ENCODE measurements at places on chromosomes 13 and 19.

GRCh38 chr13:60679131-60679530, 282.1 kb downstream of the TDRD3 start:
- DNase-seq, result no peak

GRCh38 chr19:17235300-17235970, 9.4 kb downstream of the OCEL1 start:
- DNase-seq, result no peak

DNA sequence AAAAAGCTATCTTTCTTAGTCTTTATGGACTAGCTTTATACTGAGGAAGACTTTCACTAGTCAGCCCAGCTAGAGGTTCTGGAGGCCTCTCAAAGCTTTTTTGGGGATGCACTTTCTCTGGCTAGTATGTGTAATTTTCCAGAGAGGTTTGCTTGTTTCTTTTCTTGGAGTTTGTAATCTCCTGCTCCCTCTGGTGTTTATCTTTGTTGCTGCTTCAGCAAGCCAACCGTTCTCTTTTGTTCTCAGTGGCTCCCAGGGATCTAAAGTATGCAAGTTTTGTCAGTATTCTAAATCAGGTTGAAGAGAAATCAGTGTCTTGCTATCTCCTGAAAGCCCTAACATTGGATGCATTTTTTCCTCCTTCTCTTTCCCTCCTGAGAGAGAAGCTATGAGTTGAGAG, 121.1 kb upstream of the MYO16 start:
- DNase-seq, result no peak

GRCh38 chr19:18319591-18320135, 3.2 kb downstream of the LSM4 start:
- no peak for DNase-seq

DNA sequence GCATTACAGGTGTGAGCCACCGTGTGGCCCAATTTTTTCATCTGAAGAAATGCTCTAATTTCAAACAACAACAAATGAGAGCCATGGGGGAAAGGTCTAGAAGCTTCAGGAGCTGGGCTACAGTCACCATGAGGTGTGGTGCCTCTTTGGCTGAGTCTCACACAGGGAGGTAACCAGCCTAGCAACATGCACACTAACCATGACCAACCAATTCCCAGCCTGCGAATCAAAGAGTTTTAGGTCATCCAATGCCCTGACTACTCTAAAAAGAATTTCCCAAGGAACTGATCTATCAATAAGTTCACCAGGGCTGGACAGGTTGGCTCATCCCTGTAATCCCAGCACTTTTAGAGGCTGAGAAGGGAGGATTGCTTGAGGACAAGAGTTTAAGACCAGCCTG, 29.9 kb downstream of the PBX4 start:
- DNase-seq, result no peak

DNA sequence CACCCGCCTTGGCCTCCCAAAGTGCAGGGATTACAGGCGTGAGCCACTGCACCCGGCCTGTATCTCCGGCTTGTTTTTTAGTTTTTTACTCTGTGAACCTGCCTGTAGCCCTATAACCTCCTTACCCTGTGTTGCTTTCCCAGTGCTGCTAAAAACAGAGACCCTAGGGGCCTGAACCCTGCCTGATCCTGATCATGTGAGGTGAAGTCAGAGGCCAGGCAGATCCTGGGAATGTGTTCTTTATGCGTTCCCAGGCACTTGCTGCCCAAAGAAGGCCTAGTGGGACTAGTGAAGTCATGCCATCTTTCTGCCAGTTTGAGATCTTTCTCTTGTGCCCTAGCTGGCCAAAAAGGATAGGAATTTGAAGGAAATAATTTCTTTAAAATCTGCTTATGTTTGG, 4.6 kb downstream of the UBA2 start:
- no peak for DNase-seq

- no peak for DNase-seq
Observed at GRCh38 chr19:18588611-18589379, at the start of gene REX1BD. Gene REX1BD (plus strand): TSS chr19:18588798. CDS start chr19:18588802, 4 bp downstream.

GRCh38 chr19:1856345-1856697, 7.1 kb downstream of the KLF16 start:
- no peak for DNase-seq

GRCh38 chr13:46173656-46174055, 8.3 kb downstream of the LCP1 start:
- no peak for DNase-seq

DNA sequence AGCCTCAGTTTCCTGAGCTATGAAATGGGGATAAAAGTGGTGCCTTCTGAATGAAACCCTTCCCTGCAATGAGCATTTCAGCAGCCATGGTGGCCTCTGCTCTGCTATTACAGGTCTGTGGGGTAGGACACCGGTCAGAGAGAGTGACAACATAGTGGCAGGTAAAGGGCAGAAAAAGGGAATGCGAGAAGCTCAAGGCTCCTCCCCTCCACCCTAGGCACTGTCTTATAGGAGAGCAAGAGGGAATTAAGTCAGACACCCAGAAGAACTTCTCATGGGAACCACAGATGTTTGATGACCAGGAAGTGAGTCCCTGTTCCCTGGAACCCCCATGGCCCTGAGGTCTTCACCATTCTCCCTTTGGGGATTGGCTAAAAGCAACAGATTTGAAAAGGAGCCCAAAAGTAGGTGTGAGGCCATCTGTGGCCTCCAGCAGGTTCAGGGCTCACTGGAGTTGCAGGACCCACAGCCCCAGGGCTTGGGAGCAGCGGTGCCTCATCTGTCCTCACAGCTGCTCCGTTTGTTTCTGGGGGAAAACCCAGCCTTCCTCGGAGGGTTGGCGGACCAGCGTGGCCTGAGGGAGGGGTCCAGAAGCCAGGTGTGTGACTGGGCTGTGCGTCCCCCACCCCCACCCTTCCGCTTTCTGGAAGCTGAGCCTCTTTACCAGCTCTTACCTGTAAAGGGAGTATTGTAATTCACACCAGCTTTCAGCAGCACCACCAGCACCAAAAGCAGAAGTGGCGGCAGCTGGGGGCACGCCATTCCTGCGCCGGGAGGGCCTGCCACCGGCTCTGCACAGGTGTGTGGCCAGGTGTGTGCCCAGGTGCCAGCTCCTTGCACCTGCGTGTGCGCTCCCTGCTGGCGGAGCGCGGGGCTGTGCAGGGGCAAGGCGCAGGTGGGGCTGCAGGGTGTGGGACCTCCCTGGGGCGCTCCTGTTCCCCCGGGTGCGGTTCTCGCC, 19.4 kb downstream of the IQCN start:
- DNase-seq, result no peak

GRCh38 chr13:48782429-48782840, 128.7 kb downstream of the CYSLTR2 start:
- DNase-seq, result no peak

DNA sequence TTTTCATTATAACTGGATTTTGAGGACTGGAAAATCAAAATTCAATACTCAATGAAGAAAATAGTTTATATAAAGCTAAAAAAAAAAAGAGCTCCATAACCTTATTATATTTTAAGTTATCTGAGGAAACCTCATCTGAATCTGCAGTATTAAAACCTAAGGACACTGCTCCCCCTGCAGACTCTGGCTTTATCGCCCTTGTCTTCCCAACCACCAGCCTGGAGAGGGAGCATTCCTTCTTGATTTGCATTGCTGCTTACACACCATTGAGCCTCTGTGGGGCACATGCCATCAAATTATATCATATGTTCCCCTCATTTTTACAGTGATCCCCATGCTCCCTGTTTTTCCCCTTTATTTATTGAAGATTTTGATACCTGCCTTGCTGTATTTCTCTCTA, 871.4 kb upstream of the GPC6 start:
- DNase-seq, result no peak

- no peak for DNase-seq
Observed at GRCh38 chr19:39432677-39433025, 3.1 kb downstream of the RPS16 start.

DNA sequence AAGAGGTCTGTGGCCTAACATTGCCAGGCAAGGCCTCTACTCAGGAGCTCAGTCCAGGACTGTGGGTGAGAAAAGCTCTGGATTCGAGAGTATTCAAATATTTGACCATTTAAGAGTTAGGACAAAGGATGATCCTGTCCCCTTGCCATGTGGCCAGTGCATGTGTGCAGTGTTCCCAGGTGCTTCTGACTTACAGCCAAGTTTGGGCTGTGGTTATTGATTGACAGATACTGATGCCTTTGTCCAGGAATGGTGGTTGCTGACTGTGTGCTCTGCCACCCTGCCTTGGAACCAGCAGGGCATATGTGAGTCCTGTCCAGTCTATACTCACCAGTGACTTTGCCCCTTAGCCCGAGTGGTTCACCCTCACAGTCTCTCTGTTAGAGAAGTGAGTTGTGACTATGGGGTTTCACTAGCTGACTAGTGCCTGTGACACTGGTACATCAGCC, 51.9 kb downstream of the GARRE1 start:
- DNase-seq, result no peak

DNA sequence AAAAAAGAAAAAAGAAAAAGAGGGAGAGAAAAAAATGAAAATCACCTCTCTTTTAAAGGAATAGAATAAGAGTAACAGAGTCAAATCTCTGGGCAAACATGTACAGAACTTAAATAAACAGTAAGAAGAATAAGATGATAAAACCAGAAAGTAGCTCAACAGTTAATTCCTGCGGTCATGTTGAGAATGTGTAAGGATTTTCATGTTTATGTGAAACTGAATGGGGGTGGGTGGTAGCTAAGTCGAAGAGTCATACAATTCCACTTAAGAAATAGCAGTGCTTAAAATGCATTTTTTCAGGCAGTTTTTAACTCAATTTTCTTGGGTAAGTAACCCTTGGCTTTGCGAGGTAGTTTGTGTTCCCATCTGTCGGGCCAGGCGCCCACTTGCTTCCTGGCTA, 60.9 kb downstream of the PEX11G start:
- DNase-seq, result no peak

DNA sequence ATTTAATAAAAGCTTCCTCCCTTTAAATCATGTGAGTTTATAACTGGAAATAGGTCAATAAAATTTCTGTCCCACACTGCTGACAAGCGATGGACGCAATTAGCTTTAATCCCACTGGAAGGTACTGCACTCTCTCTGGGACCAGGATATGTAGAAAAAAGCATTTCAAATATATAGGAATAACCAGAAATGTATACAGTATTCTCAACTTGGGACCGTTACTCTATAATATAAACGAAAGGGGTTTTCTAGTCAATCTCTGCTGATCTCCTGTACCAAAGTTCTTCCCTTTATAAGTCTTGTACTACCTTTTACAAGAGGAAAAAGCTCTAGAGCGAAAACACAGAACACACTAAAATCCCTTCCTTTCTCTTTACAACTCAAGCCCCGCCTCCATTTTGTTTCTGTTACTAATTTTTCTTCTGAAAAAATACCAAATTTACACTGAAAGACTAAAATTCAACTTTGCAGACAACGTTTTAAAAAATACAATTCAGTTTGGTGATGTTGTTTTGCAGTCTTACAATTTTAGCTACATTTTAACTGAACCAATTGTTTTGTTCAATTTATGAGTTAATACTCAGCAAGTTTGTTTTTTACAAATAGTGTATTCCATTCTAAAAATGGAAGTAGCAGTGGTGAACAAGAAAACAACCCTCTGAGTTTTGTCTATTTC, 1.7 kb upstream of the USPL1 start:
- no peak for DNase-seq

- DNase-seq, result no peak
Observed at GRCh38 chr13:40468227-40468838, 198.1 kb downstream of the FOXO1 start.

DNA sequence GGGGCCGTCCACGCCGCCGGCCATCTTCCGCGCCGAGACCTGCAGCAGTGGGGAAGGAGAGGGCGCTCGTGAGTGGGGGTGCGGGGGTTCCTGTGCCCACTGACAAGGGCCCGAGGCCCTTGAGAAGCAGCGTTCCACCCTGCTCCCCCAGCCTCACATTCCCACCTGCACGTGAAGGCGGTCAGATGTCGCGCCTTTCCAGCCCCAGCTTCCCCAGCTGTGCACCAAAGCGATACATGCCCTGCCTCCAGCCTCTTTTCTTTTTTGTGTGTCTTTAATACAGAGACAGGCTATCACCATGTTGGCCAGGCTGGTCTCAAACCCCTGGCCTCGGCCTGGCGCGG, 11.5 kb downstream of the ZBTB7A start:
- no peak for DNase-seq
